A549 treated with AZD2906 at 1 μM for 4 hours (cell line): ENCODE measurements at places on chromosomes 12 and 14. TPM values are rescaled to one million over a fixed set of nuclear protein-coding genes. Genes with fewer than 3 reads are reported as not detected.

The MOK gene
- 17.2 to 23.2 TPM (median 18.1 TPM) in 5 replicates for total RNA-seq

The CLEC2A gene
- total RNA-seq, result not detected in 5 replicates

The DBX2 gene
- not detected in 5 replicates for total RNA-seq

The B4GALNT1 gene
- 32.6 to 47.2 TPM (median 42.2 TPM) in 5 replicates for total RNA-seq

The KRT2 gene
- total RNA-seq, result 0.03 TPM in 1 of 5 replicates, not detected in the others

The AICDA gene
- total RNA-seq, result 0.11 to 0.26 TPM (median 0.15 TPM) in 5 replicates

The TEX52 gene
- not detected in 5 replicates for total RNA-seq

The PMCH gene
- not detected in 5 replicates for total RNA-seq

The TM9SF1 gene
- total RNA-seq, result 60.6 to 69.9 TPM (median 64.6 TPM) in 5 replicates

The PRB2 gene
- total RNA-seq, result not detected in 5 replicates

The BDKRB1 gene
- 0.25 to 0.62 TPM (median 0.34 TPM) in 5 replicates for total RNA-seq

The TPPP2 gene
- not detected in 5 replicates for total RNA-seq

The OR4E2 gene
- not detected in 5 replicates for total RNA-seq

The CAPZA3 gene
- total RNA-seq, result not detected in 5 replicates

The TSPAN9 gene
- 42.3 to 58.5 TPM (median 53.0 TPM) in 5 replicates for total RNA-seq

The KRT85 gene
- 0.05 to 0.10 TPM in 2 of 5 replicates, not detected in the others for total RNA-seq

The TMEM30B gene
- total RNA-seq, result 0.16 to 0.25 TPM (median 0.22 TPM) in 5 replicates

The NFE2 gene
- 0.03 to 0.08 TPM (median 0.07 TPM) in 4 of 5 replicates, not detected in the other for total RNA-seq

The KLRC4 gene
- total RNA-seq, result not detected in 5 replicates

The GALNT6 gene
- 2.4 to 3.3 TPM (median 3.1 TPM) in 5 replicates for total RNA-seq

The HVCN1 gene
- 0.40 to 0.86 TPM (median 0.72 TPM) in 5 replicates for total RNA-seq

The CPM gene
- 4.6 to 6.7 TPM (median 5.2 TPM) in 5 replicates for total RNA-seq

The IRAK3 gene
- total RNA-seq, result 1.0 to 1.6 TPM (median 1.4 TPM) in 5 replicates

The SERPINA3 gene
- total RNA-seq, result 12.3 to 15.0 TPM (median 13.4 TPM) in 5 replicates

The PTPRO gene
- total RNA-seq, result 0.03 to 0.07 TPM (median 0.05 TPM) in 5 replicates

The CAPS2 gene
- 0.99 to 2.3 TPM (median 1.5 TPM) in 5 replicates for total RNA-seq

The LRFN5 gene
- total RNA-seq, result not detected in 5 replicates

The SLC25A47 gene
- not detected in 5 replicates for total RNA-seq

The PDZRN4 gene
- total RNA-seq, result 0.02 to 0.03 TPM (median 0.03 TPM) in 3 of 5 replicates, not detected in the others

The MEG3 gene
- 34.5 to 52.7 TPM (median 43.8 TPM) in 5 replicates for total RNA-seq

The SERPINA5 gene
- 0.11 to 0.21 TPM (median 0.18 TPM) in 5 replicates for total RNA-seq

The AMN1 gene
- 8.1 to 12.0 TPM (median 9.0 TPM) in 5 replicates for total RNA-seq

The KITLG gene
- 13.5 to 19.2 TPM (median 15.0 TPM) in 5 replicates for total RNA-seq

The GSC gene
- total RNA-seq, result 0.29 to 0.49 TPM (median 0.33 TPM) in 5 replicates

The TMTC3 gene
- 8.0 to 14.1 TPM (median 10.0 TPM) in 5 replicates for total RNA-seq

The KRT8 gene
- 4,552 to 5,559 TPM (median 5,427 TPM) in 5 replicates for total RNA-seq

The SDS gene
- 0.49 to 1.8 TPM (median 1.6 TPM) in 5 replicates for total RNA-seq

The KCNC2 gene
- not detected in 5 replicates for total RNA-seq

The HOXC12 gene
- 0.03 TPM in 2 of 5 replicates, not detected in the others for total RNA-seq

The LRTM2 gene
- 0.02 to 0.09 TPM (median 0.05 TPM) in 4 of 5 replicates, not detected in the other for total RNA-seq

The SERPINA12 gene
- 0.08 TPM in 1 of 5 replicates, not detected in the others for total RNA-seq

The ASCL1 gene
- total RNA-seq, result not detected in 5 replicates

The MYL2 gene
- total RNA-seq, result 0.84 to 1.3 TPM (median 1.1 TPM) in 5 replicates

The CMA1 gene
- not detected in 5 replicates for total RNA-seq

The PROX2 gene
- not detected in 5 replicates for total RNA-seq

The DAD1 gene
- 341 to 368 TPM (median 352 TPM) in 5 replicates for total RNA-seq

The NRIP2 gene
- total RNA-seq, result not detected in 5 replicates

The COX8C gene
- total RNA-seq, result not detected in 5 replicates

The HAL gene
- total RNA-seq, result 0.51 to 0.78 TPM (median 0.54 TPM) in 5 replicates

The CRIP1 gene
- 1,746 to 1,969 TPM (median 1,931 TPM) in 5 replicates for total RNA-seq
